Mucosa of descending colon (tissue), 3 donors: ENCODE measurements at places on chromosomes 6 and 20. TPM values are rescaled to one million over a fixed set of nuclear protein-coding genes. Genes with fewer than 3 reads are reported as not detected.

- no peak for DNase-seq
Measured at GRCh38 chr6:143098054-143098671, 37.5 kb downstream of the AIG1 start.

GRCh38 chr6:107976155-107976783 is 18.3 kb upstream of the SEC63 start:
- no peak for DNase-seq

The LY86 gene
- total RNA-seq, result 1.2 TPM

The PRR18 gene
- not detected for total RNA-seq

The CDK5RAP1 gene
- 23.7 TPM for total RNA-seq

The ELOVL2 gene
- 0.12 TPM for total RNA-seq

- no peak for DNase-seq
Measured at GRCh38 chr6:150622941-150623874, 23.5 kb downstream of the PLEKHG1 start.

DNA sequence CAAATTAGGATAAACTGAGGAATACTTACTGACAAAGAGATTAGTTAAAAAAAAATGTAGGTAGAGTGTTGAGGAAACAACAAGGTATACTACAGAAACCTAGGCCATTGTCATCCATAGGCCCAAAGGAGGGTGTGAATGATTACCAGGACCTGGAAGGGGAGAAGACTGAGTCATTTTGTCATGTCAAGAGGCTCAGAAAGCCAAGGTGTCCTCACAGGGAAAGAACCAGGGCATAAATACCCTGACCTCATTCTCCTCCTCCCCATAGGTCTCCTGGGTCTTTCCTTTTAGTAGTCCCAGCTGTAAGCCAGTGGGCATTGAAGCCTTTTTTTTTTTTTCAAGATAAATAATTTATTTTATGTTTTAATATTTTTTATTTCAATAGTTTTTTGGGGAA is 582.1 kb upstream of the JAG1 start:
- no peak for DNase-seq

- no peak for DNase-seq
Measured at GRCh38 chr20:63509088-63509564, 10.2 kb upstream of the EEF1A2 start.

The FAM162B gene
- total RNA-seq, result 0.96 TPM

GRCh38 chr20:40265825-40266533 is 423.1 kb downstream of the MAFB start:
- no peak for DNase-seq

DNA sequence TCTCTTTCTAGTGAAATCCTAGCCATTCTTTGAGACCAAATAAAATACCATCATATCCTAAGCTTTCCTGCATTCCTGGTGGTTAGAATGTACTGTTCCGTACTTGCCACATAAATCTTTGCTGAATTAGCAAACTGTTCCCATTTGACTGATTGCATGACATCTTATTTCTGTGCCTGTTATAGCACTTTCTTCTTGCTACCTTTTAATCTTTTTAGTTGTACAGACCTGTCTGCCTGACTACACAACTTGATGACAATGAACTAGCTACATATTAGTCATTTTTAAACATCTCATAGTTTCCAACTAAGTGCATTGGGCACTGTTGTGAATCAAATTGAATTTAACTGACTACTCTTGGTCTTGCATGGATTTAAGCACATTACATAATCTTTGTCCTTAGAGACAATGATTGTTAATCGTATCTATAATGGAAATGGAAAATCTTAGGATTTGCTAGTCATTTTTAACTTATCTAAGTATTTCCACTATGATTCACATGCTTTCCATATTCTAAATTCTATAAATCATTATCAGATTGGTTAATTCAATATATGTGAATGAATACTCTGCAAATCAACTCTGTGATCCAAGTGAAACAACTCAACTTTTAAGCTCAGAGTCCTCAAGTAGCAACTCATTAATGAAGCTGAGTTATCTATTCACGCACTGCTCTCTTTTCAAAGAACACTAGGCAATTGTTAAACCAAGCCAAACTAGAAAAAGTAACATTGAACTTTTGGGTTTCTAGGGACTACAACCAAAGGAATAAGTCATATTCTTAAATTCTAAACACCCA is 109.0 kb downstream of the TNFRSF21 start:
- no peak for DNase-seq

DNA sequence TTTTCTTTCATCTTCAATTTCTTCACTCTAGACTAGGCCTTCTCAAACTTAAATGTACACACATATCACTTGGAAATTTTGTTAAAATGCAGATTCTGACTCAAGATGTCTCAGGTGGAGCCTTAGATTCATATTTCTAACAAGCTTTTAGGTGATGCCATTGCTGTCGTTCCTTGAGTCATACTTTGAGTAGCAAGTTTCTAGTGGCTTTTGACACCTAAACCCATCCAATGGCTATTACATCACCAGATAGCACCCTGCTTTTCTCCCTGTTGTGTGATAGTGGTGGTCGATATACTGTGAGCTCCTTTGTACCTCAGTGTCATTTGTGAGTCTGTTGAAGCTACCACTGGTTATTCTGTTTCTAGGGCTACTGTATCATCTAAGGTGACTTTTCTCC is 34.8 kb upstream of the BAG2 start:
- no peak for DNase-seq

DNA sequence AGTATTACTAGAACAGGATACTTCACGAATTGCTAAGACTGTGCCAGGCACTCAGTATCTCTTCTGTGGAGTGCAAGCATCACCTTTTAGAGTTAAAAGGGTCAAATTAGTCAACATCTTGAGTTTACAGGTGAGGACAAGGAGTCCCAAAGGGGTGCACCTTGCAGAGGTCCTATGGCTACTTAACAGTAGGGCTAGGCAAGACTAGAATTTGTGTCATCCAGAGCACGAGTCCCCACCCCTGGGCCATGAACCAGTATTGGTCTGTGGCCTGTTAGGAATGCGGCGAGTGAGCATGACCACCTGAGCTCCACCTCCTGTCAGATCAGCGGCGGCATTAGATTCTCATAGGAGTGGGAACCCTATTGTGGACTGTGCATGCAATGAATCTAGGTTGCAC is 10.5 kb upstream of the DSTN start:
- DNase-seq, result no peak

- DNase-seq, result no peak
Measured at GRCh38 chr6:135212020-135212806, 31.1 kb downstream of the MYB start.

The PHACTR1 gene
- total RNA-seq, result 2.7 TPM

- DNase-seq, result no peak
Measured at GRCh38 chr20:49925901-49926454, 10.2 kb upstream of the RNF114 start.

- DNase-seq, result no peak
Measured at GRCh38 chr20:4076671-4077070, 61.3 kb upstream of the RNF24 start.

DNA sequence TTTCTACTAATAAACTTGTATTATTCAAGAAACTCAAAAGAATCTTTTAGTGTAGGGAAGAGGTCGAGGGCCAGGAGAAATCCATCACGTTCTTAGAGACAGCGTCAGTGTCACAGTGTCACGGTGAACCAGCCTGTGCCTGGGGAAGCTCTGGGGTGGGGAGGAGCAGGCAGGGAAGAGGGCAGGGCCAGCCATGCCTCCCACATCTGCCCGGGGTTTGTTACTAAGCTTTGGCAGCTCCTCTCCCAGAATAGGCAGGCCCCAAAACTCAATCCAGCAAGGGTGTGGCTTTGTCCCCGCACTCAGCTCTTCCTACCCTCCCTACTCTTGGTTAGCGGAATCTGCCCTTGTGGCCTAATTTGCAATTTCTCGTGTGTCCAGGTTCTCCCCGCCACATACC is 72.9 kb downstream of the TCP11 start:
- DNase-seq, result no peak
